ENCODE measurements at places on chromosomes 11 and 22. TPM values are rescaled to one million over a fixed set of nuclear protein-coding genes. Genes with fewer than 3 reads are reported as not detected.

The DGCR6 gene
- total RNA-seq: 15.3 TPM

The DCUN1D5 gene
- 15.6 TPM for total RNA-seq

The ADAMTS8 gene
- not detected for total RNA-seq

The FGF3 gene
- total RNA-seq: not detected

The PAMR1 gene
- not detected for total RNA-seq

The TKFC gene
- total RNA-seq: 21.8 TPM

The SLC25A18 gene
- total RNA-seq: not detected

The IL17REL gene
- not detected for total RNA-seq

The TMEM258 gene
- total RNA-seq: 56.0 TPM

The RAG2 gene
- not detected for total RNA-seq

The OR10V1 gene
- total RNA-seq: not detected

The PDE2A gene
- total RNA-seq: 4.5 TPM

The RASD2 gene
- 1.4 TPM for total RNA-seq

The ART5 gene
- total RNA-seq: not detected

The B3GAT1 gene
- total RNA-seq: 0.22 TPM

The OR51E1 gene
- not detected for total RNA-seq

The SPINDOC gene
- total RNA-seq: 4.0 TPM

The GDPD4 gene
- total RNA-seq: not detected

The SLC29A2 gene
- 9.7 TPM for total RNA-seq

The KDM4D gene
- 0.16 TPM for total RNA-seq

The FAM111B gene
- total RNA-seq: 0.82 TPM

The KRTAP5-10 gene
- total RNA-seq: not detected
